ENCODE measurements at places on chromosomes 5 and 9. TPM values are rescaled to one million over a fixed set of nuclear protein-coding genes. Genes with fewer than 3 reads are reported as not detected.

BARHL1 gene
- not detected for total RNA-seq

PCDHB16 gene
- total RNA-seq = 8.6 TPM

NUTM2F gene
- total RNA-seq = not detected

- no peak for DNase-seq
Observed at GRCh38 chr5:57249265-57249874, 75.5 kb downstream of the GPBP1 start.

DNA sequence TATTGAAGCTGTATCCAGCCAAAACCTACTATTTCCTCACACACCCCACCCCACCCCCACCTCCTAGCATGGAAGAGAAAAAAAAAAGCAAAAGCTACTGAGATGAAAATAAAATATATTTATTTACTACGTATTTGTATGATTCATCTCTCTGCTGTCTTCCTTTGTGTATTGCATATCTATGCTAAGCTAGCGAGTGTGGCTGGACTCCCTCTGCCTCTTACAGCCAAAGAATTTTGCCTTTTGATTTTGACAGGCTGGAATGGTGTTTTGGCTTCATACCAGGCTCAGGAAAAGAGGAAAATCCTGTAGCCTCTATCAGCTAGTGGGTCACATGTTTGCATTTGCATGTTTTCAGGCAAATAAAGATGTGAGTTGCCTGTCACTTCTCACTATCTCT, 2.2 kb downstream of the ABLIM3 start:
- peak; percentile 73 for DNase-seq

Data from M059J (cell line).